Mucosa of gallbladder (tissue), 1 donor: ENCODE measurements at places on chromosomes 7 and 10. TPM values are rescaled to one million over a fixed set of nuclear protein-coding genes. Genes with fewer than 3 reads are reported as not detected.
A peak's percentile ranks its signal among the peaks of the same experiment; 100 is the strongest.

GRCh38 chr7:27665531-27665930 lies 2.8 kb upstream of the HIBADH start:
- DNase-seq, result no peak

- no peak for DNase-seq
Observed at GRCh38 chr10:22647244-22647643, 67.1 kb downstream of the PIP4K2A start.

DNA sequence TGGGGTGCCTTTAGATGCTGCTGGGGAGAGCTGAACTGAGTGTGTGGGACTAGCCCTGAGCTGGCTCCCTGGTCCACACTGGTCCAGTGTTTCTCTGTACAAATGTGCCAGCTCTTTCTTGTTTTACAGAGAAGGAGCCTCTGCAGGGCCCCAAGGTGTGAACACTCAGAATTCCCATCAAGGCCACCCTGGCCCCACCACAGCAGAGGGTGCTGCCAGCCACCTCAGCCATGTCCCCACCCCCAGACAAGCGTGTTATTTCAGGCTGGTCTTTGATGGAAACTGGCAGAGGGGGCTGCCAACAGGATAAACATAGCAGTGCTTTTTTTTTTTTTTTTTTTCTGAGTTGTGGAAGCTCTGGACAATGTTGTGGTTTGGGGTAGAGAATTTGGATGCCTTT lies 68.5 kb upstream of the LRRC18 start:
- DNase-seq, result no peak

GRCh38 chr7:100372256-100372655 lies 1.0 kb upstream of the PILRA start:
- no peak for DNase-seq

DNA sequence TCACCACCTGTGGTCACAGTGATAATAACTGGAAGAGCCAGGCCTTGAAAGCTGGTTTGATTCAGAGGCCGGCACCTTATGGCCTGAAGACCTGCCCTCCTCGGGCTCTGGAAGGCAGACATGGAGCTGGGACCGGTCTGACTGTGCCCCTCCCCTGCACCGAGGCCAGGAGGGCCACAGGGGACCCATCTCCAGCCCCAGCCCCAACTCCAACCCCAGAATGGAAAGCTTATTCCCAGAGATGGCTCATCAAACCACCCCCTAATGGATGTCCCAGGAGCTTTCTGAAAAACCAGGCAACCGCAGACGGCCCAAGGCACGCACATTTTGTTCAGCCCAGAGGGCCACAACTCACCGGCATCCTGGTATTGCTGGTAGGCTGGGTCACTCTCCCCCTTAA lies 16.8 kb downstream of the PDIA4 start:
- no peak for DNase-seq

GRCh38 chr7:41167836-41168235 lies 535.1 kb downstream of the INHBA start:
- no peak for DNase-seq

- DNase-seq, result peak; percentile 42
Observed at GRCh38 chr7:129298268-129298893, 73.6 kb downstream of the AHCYL2 start.

DNA sequence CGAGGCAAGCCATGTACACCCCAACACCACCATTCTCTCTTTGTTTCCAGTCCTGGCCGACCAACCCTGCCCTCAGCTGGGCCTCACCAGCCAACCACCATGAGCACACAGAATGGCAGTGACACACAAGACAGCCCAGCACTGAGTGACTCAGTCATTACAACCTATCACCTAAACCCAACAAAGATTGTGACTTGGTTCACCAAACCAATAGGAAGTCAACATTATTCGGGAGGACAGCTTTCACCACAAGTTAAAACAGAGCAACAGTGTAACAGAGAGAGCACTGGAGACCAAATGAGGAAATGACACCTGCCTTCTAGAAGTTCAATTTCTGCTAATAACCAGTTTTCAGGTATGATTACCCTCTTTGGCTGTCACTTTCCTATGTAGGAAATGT lies 72.1 kb downstream of the DNMBP start:
- DNase-seq, result no peak

DNA sequence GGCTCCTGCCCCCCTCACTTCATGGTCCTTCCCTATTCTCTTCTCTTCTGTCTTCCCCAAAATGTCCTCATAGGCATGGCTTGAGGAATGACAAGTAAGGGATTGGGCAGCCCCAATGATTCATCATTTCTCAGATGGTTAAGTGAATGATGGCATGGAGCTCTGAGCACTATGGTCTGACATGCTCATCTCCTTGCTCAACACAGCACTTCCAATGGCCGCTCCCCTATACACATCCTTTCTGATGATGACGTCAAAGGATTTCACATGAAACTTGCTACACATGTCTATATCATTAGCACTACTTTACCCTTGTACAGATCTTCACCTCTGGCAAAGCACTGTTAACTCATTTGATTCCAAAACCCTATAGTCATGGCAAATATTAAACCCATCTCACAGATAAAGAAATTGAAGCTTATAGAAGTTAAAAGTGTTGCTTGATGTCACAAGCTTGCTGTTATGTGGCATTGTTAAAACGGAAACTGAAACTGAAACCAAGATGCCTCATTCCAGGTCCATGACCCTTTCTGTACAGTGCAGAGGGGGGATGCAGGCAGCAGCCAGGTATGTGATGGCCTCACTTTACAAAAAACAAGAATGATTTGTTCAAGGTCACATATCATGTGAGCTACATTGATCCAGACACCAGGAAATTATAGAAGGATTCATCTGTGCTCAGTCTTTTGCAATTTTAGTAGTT lies 90.0 kb upstream of the PLXNA4 start:
- DNase-seq, result no peak

GRCh38 chr7:36690041-36690440 lies 34.3 kb downstream of the AOAH start:
- DNase-seq, result no peak

- DNase-seq, result peak; percentile 3
Observed at GRCh38 chr10:79357180-79357579, 9.9 kb downstream of the PPIF start.

GRCh38 chr10:114313139-114313538 lies 74.1 kb downstream of the VWA2 start:
- no peak for DNase-seq

The MTPN gene
- 110 TPM for total RNA-seq

The ZNF107 gene
- 6.6 TPM for total RNA-seq

The PRPS1L1 gene
- total RNA-seq, result not detected

The HHEX gene
- total RNA-seq, result 69.2 TPM

The CYP3A5 gene
- total RNA-seq, result 223 TPM

The SEC61G gene
- total RNA-seq, result 91.8 TPM

The TLX1 gene
- not detected for total RNA-seq

The STEAP1B gene
- total RNA-seq, result not detected

The SPDYE8 gene
- total RNA-seq, result not detected

The DOCK4 gene
- 26.1 TPM for total RNA-seq
